ENCODE measurements at places on chromosomes 6 and 20.

GRCh38 chr6:90584636-90585255, 2.1 kb downstream of the MAP3K7 start:
- DNase-seq: peak; percentile 18

DNA sequence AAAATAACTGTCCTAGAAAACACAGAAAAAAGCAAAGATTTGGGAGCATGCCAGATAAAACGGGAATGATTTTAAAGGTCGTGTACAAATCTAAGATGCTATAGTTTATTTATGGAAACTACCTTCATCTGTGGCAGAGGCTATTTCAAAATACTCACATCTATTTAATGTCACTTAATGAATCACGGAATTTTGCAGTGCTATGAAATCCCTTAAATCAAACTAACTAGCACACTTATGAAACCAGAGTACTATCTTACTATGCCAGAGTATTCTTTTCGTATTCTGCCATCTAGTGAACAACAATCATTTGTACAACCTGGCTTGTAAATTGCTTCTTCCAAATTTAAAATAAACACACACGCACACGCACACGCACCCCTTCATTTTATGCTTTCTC, 77.9 kb upstream of the BMP5 start:
- no peak for DNase-seq

GRCh38 chr20:31566658-31567379, 38.3 kb upstream of the ID1 start:
- no peak for DNase-seq

DNA sequence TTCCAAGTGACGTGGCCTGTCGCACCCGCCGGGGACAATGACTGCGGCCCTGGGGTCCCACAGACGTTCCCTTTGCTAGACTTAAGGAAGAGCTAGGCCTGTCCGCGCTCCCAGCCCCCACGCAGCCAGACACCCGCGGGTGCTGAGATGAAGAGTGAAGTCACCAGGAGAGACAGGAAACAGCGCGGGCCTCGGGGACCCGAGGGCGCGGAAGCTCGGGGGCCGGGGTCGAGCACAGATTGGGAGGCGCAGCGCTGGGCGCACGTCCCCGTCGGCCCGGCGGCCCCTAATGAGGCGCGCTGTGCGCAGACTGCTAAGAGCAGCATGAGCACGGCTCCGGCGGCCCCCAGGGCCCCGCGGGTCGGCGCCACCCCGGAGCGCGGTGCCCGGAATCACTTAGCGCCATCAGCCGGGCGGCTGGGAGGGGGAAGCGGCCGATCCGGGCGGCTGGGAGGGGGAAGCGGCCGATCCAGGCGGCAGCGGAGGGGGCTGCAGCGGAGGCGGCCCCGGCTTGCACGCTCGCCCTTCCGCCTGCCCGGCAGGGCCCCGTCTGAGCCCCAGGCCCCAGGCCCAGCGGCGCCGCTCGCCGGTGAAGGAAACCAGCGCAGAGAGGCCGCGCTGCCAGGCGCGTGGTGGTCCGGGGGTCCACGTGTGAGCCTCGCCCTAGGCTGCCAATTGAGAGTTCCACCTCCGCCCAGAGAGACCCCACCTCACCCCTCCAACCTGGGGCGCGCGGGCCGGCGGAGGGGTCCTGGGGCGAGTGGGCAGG, 8.3 kb upstream of the AVP start:
- DNase-seq: peak; percentile 66

DNA sequence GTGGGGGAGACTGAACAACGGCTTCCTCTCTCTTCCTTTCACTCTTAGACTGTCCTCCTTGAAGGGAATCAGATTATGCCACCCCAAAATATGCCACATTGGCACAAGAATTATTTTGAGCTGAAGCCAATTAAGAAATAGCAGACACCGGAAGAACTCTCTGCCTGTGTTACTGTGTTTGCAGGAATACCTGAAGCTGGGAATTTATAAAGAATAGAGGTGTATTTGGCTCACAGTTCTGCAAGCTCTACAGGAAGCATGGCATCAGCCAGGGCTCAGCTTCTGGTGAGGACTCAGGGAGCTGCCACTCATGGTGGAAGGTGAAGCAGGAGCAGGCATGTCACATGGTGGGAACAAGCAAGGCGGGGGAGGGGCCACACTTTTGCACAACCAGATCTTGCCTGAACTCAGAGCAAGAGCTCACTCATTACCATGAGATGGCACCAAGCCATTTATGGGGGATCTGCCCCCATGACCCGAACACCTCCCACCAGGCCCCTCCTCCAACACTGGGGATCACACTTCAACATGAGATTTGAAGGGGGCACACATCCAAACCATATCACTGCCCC, 46.0 kb downstream of the PCNA start:
- no peak for DNase-seq

DNA sequence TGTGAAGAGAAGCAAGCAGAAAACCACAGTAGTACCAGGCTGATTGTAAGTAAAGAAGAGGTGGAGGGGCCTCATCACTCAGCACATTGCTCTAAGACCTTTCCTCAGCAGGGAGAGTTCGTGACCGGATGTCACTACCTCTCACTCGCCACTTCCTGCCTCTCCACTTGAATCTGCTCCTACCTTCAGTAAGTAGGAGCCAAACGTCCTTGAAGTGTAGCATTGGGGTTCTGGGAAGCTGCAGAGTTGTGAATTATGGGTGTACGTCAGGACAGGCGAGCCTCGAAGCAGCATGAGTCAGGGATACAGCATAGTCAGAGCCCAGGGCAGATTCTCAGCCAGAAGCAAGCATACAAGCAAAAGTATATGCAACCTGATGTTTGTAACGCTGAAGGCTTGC, 224.9 kb downstream of the PHACTR1 start:
- DNase-seq: no peak

Data from GM13976 (cell line).